ENCODE measurements at places on chromosomes 13 and 19.

DNA sequence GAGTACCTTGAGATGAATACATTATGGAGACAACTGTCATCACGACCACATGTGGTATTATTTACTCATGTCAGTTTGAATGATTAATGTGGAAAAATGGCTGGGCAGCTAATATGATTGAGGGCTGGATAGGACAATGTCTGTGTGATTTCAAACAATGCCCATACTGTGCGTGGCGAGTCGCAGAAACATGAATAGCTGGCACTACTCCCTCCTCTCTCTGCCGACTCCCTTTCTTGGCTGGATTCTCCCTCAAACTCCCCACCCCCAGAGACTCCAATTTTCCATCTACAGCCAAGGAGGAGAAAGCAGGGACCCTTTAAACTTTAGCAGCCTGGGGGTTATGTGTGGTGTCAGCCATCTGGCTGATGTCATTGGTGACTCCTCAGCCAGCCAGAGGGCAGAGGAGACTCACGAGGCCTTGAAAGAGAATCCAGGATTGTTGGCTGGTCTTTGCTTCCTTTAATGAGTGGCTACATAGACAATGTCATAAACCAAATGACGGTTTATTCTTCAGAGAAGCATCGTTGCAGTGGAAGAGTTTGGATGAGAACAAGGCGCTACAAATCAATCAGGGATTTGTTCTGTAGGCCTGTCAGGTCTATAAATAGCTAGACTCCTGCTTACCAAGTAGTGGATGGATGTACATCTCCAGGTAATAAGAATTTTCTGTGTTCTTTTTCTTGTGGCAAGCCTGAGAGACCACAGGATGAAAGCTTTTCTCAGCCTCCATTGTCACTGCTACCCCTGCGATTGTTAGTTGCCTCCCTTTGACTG, 165.6 kb downstream of the DLEU7 start:
- DNase-seq, result no peak

DNA sequence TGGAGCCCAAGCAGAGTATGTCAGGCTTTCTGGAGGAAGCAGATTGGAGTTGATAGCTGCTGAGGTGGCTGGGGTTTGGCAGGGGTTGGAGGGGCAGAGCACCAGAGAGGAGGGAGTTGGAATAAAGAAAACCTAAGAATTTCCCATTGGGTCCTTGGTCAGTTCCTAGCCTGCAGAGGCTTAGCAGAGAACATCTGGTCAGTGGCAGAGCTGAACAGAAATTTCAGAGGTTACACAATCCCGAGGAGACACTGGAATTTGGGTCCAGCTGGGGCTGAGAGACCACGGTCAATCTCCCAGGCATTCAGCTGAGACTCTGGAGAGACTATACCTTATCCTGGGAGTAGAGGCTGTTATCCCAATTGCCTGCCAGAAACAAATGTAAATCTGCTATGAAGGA, 84.4 kb downstream of the DPY19L3 start:
- DNase-seq, result no peak

- DNase-seq, result no peak
These were observed 10.8 kb downstream of the NDFIP2 start for GRCh38 chr13:79491715-79492114.

- no peak for DNase-seq
These were observed 227.7 kb upstream of the ATXN8OS start for GRCh38 chr13:69879936-69880335.

- no peak for DNase-seq
These were observed 523.6 kb downstream of the DCT start for GRCh38 chr13:93955904-93956303.

- no peak for DNase-seq
These were observed 5.5 kb downstream of the ZNF805 start for GRCh38 chr19:57245959-57246358.

DNA sequence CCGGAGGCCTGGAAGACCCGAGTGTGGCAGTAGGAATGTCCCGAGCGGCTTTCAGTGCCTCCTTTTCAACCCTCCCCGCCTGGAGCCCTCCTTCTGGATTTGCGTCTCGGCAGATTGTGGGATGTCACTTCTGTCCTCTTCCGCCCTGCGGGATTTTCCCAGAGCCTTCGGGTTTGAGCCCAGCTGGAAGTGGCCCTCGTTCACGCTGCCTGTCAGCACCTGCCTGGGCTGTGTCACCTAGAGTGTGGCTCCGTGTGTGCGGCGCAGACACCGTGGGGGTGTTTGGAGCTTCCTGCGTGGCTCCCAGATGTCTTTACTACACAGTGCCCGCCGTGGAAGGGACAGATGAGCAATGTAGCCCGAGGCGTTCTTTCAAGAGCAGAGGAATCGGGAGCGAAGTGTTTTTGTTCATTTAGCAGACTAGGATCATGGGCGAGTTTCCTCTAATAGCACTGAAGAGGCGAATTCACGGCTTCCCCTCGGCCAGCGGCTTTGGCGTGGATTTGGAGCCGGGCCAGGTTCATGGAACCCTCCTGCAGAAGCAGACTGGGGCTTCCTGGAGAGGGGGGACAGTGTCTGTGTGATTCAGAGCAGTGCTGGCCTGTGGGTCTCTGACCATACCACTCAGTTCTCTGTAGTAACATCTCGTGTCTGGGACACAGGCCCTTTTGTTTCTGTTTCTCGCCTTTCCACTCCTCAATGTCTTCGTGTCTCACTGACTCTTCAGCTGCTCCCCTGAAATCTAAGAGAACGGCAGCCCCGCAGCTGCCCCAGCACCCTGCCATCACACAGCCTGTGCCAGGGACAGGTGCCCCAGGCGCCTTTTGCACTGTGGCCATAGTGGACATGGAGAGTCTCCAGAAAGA, 68.0 kb downstream of the KDM4B start:
- DNase-seq, result no peak

- DNase-seq, result no peak
These were observed 136.6 kb downstream of the GPC5 start for GRCh38 chr13:91534996-91535395.

GRCh38 chr13:97328222-97328790, 105.7 kb upstream of the RAP2A start:
- DNase-seq, result no peak

- no peak for DNase-seq
These were observed 1063.8 kb downstream of the EFNB2 start for GRCh38 chr13:105471673-105472072.

DNA sequence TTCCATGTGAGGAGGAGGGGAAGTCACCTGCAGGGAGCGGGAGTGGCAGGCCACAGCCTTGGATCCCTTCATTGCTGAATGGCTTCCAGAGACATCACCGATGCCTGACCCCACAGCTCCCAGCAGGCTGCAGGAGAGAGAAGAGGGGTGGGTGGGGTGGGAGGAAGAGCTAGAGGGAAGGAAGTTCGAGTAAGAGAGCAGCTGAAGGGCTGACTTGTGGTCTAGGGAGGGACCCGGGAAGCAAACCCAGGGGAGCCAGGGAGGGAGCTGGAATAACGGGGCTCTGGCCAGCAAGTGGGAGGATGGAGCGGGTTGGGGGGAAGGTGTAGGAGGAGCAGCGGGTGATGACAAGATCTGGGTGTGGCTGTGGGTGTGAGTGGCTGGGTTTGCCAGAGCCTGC, 229.8 kb upstream of the MAB21L1 start:
- DNase-seq, result no peak

Data from cortex of kidney (tissue), 1 donor.